Endothelial cell (in vitro differentiated cells): ENCODE measurements at places on chromosomes 3 and 15. TPM values are rescaled to one million over a fixed set of nuclear protein-coding genes. Genes with fewer than 3 reads are reported as not detected.
A peak's percentile ranks its signal among the peaks of the same experiment; 100 is the strongest.

Gene PPP1R14D
- not detected for total RNA-seq

Gene C3orf33
- total RNA-seq, result 1.1 TPM

DNA sequence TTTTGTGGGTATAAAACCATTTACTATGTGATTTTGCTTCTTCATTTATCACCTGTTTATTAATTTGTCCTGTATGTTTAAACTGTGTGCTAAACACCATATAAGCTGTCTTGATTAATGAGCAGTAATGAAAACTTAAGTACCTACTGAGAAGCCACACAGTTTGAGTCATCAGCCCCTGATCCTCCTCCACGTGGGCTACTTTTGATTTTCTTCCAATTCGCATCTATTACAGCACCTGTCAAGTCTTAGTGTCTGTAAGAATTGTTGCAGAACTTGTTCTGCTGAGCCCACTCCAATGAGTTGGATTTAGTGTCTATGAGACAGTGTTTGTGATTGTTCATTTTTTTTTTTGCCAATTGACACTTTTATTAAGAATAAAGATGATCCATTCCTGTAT is 16.8 kb downstream of the EPHA6 start:
- no peaks in the 10 kb centered on the region for H3K27me3 ChIP-seq
- DNase-seq, result no peak
- no peaks in the 10 kb centered on the region for H3K36me3 ChIP-seq
- H3K4me3 ChIP-seq, result no peak overlapping the region
- no peak overlapping the region for H3K27ac ChIP-seq

- peaks cover 7% of the 10 kb centered on the region for H3K4me1 ChIP-seq
- H3K27ac ChIP-seq, result peak overlapping the region; percentile 84
- H3K4me3 ChIP-seq, result peak overlapping the region; percentile 96
- peaks cover 41% of the 10 kb centered on the region for H3K36me3 ChIP-seq
These were observed 357 bp downstream of the KIAA1143 start for GRCh38 chr3:44761101-44761423.

- H3K27me3 ChIP-seq, result peaks cover 2% of the 10 kb centered on the region
- H3K36me3 ChIP-seq, result no peaks in the 10 kb centered on the region
- peaks cover 17% of the 10 kb centered on the region for H3K4me1 ChIP-seq
- no peak for DNase-seq
- H3K27ac ChIP-seq, result no peak overlapping the region
- H3K4me3 ChIP-seq, result no peak overlapping the region
These were observed 3.2 kb upstream of the LSG1 start for GRCh38 chr3:194675081-194675640.

- H3K27ac ChIP-seq, result no peak overlapping the region
- H3K27me3 ChIP-seq, result peaks cover 6% of the 10 kb centered on the region
- no peak for DNase-seq
These were observed 40.9 kb downstream of the BDH1 start for GRCh38 chr3:197514786-197515355.

DNA sequence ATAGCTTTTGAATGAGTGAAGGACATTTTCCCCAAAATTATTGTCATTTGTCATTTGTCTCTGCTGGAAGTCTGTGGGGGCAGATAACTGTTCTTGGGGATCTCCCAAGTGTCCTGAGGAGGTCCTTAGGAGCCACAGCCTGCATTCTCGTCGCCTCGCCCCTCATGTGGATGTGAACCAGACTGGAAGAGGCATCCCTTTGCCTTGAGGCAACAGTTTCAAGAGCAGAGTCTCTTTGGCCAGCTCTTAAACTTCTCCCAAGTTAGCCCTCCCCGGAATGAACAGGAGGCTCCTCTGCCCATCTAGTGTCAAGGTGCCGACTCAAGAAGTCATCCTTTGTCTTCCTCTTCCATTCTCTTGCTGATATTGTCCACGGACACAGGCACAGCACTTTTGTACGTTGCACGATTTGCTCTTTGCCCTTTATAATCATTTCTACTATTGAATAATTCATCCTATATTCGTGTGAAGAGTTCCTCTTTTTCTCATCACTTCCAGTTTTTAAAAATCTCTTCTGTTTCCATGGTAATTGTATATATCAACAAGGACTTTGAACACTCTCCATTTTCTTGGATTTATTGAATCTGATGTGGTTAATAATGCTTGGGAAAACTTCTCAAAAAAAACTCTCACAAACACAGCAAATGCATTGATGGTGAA is 40.8 kb upstream of the CD47 start:
- no peaks in the 10 kb centered on the region for H3K36me3 ChIP-seq
- no peak for DNase-seq
- no peak overlapping the region for H3K4me3 ChIP-seq
- H3K27me3 ChIP-seq, result no peaks in the 10 kb centered on the region

Gene KNL1
- 9.5 TPM for total RNA-seq

Gene ARGFX
- total RNA-seq, result not detected

Gene EFCAB12
- 0.21 TPM for total RNA-seq

Gene ANKUB1
- not detected for total RNA-seq

GRCh38 chr3:30258426-30259392 is 347.7 kb upstream of the TGFBR2 start:
- no peaks in the 10 kb centered on the region for H3K36me3 ChIP-seq
- H3K27me3 ChIP-seq, result peaks cover 4% of the 10 kb centered on the region
- H3K4me3 ChIP-seq, result no peak overlapping the region

- no peak overlapping the region for H3K4me3 ChIP-seq
- no peak for DNase-seq
- H3K27me3 ChIP-seq, result no peaks in the 10 kb centered on the region
- no peak overlapping the region for H3K27ac ChIP-seq
These were observed 192.7 kb upstream of the SLC2A2 start for GRCh38 chr3:171219258-171219657.

DNA sequence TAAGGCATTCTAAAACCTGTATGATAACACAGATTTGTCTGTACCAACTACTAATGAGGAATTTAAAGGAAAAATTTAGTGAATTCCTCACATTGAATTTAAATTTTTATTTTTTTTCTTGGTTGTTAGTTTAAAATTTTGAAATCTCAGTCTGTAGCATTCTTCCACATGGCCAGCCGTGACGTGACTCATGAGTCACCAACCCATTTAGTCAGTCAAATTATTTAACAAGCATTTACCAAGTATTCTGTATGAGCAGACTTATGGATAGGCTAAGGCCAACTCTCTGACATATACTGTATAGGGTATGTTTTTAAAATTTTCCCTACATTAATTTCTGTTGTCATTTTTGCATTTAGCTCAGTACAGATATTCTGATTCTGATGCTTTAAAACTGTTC is 112.9 kb downstream of the CNTN4 start:
- H3K27ac ChIP-seq, result no peak overlapping the region
- H3K4me3 ChIP-seq, result no peak overlapping the region
- no peaks in the 10 kb centered on the region for H3K27me3 ChIP-seq
- H3K4me1 ChIP-seq, result no peaks in the 10 kb centered on the region
- DNase-seq, result no peak
- H3K36me3 ChIP-seq, result no peaks in the 10 kb centered on the region

DNA sequence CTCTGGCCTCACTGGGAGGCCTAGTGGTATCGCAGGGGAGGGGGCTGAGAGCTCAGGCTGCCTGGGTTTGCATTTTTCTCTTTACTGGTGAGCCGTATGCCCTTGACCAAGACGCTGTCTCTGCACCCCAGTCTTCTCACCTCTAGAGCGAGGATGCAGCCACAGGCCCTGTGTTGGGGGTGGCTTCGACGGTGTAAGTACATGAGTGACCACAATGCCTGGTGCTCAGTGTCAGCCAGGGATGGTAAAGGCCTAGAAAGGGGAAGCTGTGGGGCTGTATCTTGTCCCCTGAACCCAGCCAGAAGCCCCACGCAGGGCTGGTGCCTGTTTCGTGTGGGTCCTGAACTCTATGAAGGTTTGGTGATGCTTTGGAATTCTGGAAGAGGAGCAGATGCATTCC is 19.8 kb downstream of the SYNM start:
- H3K27me3 ChIP-seq, result peaks cover 2% of the 10 kb centered on the region
- H3K4me3 ChIP-seq, result no peak overlapping the region
- H3K4me1 ChIP-seq, result peaks cover 32% of the 10 kb centered on the region
- DNase-seq, result no peak
- H3K36me3 ChIP-seq, result peaks cover 2% of the 10 kb centered on the region
- H3K27ac ChIP-seq, result no peak overlapping the region

- no peak overlapping the region for H3K4me3 ChIP-seq
- no peak for DNase-seq
- peaks cover 3% of the 10 kb centered on the region for H3K36me3 ChIP-seq
- H3K27ac ChIP-seq, result no peak overlapping the region
- H3K4me1 ChIP-seq, result peaks cover 31% of the 10 kb centered on the region
These were observed 104.6 kb upstream of the HES1 start for GRCh38 chr3:194031349-194031748.

DNA sequence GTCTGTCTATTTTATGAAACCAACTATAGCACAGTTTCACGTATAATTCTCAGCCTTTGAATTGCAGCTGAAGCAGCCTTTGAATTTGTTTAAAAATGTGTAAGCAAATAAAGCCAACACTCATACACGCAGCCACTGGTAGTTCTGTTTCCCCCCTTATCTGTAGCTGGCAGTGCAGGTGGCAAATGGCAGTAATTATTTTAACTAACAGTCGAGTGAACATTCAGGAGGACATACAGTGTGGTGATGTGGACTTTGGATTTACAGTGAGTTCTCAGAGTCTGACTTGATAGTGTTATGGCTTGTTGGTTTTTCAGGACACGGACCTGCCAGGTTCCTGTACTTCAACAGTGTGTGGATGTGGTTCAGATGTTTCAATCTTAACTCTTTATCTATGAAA is 64.0 kb upstream of the SKOR1 start:
- no peak for DNase-seq
- no peak overlapping the region for H3K4me3 ChIP-seq
- peak overlapping the region; percentile 59 for H3K27ac ChIP-seq
- no peaks in the 10 kb centered on the region for H3K36me3 ChIP-seq

Gene TPRG1
- 2.1 TPM for total RNA-seq

GRCh38 chr3:107525644-107526305 is 3.0 kb downstream of the BBX start:
- H3K4me1 ChIP-seq, result peaks cover 15% of the 10 kb centered on the region
- H3K36me3 ChIP-seq, result peaks cover 11% of the 10 kb centered on the region
- H3K27me3 ChIP-seq, result peaks cover 5% of the 10 kb centered on the region
- peak overlapping the region; percentile 76 for H3K27ac ChIP-seq
- H3K4me3 ChIP-seq, result peak overlapping the region; percentile 99

DNA sequence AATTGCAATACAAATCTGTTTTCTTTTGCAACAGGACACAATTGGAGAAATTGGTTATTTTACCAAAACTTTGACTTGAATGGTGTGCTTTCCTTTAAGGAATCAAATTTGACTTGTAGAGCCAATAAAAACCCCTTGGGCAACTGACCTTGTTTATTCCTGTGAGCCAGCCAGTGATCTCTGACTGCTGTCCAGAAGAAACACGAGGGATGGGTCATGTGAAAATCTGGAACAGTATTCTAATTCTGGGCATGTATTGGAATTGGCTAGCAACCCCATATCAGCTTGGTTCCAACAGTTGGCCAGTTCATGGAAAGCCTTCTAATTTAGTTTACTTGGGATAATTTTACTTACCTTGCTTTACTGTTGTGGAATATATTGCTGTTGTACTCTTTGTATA is 19.1 kb upstream of the HHATL start:
- no peaks in the 10 kb centered on the region for H3K27me3 ChIP-seq
- no peaks in the 10 kb centered on the region for H3K4me1 ChIP-seq
- H3K4me3 ChIP-seq, result no peak overlapping the region
- H3K27ac ChIP-seq, result no peak overlapping the region
- DNase-seq, result no peak

Gene EXD1
- not detected for total RNA-seq

Gene IL12A
- total RNA-seq, result 0.67 TPM

- no peak for DNase-seq
- peaks cover 3% of the 10 kb centered on the region for H3K36me3 ChIP-seq
- no peak overlapping the region for H3K4me3 ChIP-seq
- H3K27ac ChIP-seq, result no peak overlapping the region
- no peaks in the 10 kb centered on the region for H3K4me1 ChIP-seq
These were observed 201.0 kb upstream of the FEZF2 start for GRCh38 chr3:62574266-62574898.
